ENCODE measurements at places on chromosomes 1 and 21.

- no peak for DNase-seq
Observed at GRCh38 chr21:37363936-37364335, 2.6 kb upstream of the DYRK1A start.

- no peak for DNase-seq
Observed at GRCh38 chr1:44806704-44807363, at the start of gene DYNLT4. Gene DYNLT4 (minus strand): TSS chr1:44807351. CDS start chr1:44806668, 683 bp downstream.

- no peak for DNase-seq
Observed at GRCh38 chr1:154485106-154485505, 16.9 kb upstream of the TDRD10 start.

DNA sequence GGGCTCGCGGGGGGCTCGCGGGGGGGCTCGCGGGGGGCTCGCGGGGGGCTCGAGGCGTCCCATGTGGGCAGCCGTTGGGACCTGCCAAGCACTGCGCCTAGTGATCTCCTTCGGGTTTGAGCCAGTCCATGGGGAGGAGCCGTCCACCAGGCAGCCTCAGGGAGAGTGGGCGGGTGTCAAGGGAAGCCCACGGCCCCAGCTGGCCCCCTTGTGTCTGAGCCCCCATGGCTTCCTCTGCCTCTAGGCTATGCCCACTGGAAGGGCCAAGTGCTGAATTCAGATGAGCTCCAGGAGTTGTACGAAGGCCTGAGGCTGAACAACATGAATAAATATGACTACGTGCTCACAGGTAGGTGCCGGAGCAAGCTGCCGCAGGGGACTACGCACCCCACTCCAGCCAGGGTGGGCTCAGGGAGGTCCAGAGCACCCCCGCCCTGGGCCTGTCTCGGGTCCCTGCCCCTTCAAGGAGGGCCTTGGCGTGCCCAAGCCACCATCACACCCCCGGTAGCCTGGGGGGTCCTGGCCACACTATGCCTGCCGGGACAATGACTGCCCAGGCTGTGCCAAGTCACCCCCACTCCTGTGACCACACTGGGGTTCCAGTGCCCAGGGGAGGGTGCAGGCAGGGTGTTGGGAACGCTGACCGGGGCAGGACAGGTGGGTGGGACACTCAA lies 22.6 kb downstream of the PDXK start:
- no peak for DNase-seq

- DNase-seq: no peak
Observed at GRCh38 chr21:39083377-39084008, 99.8 kb downstream of the PSMG1 start.

GRCh38 chr1:160460683-160461287 lies 60.4 kb downstream of the VANGL2 start:
- DNase-seq: no peak

- no peak for DNase-seq
Observed at GRCh38 chr1:53678938-53679825, 59.8 kb downstream of the GLIS1 start.

DNA sequence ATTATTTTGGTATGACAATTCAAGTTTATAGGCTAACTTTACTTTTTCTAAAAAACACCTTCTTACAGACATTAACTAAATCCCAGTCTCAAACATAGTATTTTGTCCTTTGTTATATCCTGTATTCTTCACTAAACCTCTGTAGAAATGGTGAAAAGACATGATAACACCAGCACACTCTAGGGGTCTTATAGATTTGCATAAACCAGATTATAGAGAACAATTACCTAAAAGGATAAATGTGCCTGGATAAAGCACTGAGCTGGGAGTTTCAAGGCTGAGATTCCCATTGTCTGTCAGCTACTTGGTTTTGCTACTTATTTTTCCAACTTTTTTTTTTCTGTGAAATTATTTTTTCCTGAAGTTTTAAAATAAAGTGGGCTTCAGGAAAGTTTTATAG lies 1288.6 kb upstream of the TMPRSS15 start:
- no peak for DNase-seq

- DNase-seq: no peak
Observed at GRCh38 chr1:100719490-100719889, at the start of gene VCAM1. Gene VCAM1 (plus strand): TSS chr1:100719742. CDS start chr1:100719861, 119 bp downstream.

All from fibroblast of skin of left biceps (primary cell).